ENCODE measurements at places on chromosomes 11 and 22. TPM values are rescaled to one million over a fixed set of nuclear protein-coding genes. Genes with fewer than 3 reads are reported as not detected.

TRIM6 gene
- 6.6 TPM for total RNA-seq

DNA sequence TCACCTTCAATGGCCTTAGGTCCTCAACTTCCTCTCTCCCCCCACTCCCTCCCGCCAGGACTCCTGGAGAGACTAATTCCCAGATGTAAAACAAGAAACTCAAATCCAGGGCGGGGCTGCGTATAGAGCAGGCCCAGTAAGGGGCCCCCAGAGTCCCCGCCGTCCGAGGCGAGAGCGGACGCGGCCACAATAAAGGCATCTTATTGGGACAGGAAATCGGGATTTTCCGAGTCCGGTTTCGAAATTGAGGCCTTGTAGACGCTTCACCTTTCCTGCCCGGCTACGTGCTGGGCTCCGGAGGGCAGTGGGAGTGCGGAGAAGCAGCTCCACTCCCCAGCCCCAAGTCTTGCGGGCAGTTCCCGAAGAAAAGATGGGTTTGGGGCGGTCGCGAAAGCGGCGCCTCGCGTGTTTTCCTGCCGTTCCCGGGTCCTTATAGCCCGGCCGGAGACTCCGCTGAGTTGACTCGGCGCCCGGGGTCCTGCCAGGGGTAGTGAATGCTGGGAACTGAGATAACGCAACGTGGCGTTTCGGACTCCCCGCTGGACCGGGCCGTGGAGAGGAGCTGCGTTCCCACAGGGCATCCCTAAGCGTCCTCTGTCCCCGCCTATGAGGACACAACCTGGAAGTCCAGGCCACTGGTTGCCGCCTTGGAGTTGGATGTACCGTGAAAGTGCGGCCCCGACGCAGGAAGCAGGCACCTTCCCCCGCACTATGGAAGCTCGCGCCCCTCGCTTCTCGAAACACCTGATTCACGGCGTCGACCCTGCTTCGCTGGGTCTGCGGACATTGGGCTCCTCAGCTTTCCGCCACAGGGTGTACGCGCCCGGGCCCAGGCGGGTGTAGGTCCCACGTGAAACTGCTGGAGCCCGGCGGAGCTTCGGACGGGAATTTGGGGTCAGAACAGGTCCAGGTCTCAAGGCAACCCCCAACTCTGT lies 4.8 kb upstream of the CHRM1 start:
- peaks cover 70% of the 10 kb centered on the region for H3K27me3 ChIP-seq
- DNase-seq: no peak
- no peaks in the 10 kb centered on the region for H3K36me3 ChIP-seq
- no peak overlapping the region for H3K27ac ChIP-seq

DNA sequence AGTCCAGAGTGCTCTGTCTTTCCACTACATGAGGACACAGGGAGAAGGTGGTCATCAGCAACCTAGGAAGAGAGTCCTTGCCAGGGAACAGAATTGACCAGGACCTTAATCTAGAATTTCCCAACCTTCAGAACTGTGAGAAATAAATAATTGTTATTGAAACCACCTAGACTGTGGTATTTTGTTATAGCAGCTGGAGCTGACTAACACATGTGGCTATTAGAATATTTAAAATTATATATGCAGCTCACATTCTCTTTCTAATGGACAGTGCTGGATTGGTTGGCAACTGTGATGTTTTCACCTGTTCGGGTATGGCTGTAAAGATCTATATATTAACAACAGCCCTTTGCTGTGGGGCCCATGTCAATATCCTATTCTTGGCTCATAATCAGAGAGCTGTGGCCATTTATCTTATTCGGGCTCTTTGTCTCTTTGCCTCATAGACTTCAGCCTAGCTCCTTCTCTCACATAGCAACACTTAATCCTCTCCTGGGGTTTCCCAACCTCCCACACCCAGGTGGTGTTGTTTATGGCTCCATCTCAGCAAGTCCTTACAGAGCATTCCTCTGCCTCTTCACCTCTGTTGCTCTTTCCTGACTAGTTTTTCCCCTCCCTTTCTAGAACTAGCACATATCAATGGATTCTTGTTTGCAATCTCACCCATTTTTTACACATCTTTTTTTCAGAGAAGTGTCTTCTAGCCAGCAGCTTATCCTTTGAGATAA lies 46.4 kb upstream of the AMOTL1 start:
- H3K4me3 ChIP-seq: no peak overlapping the region
- peak overlapping the region; percentile 50 for H3K27ac ChIP-seq
- H3K36me3 ChIP-seq: no peaks in the 10 kb centered on the region
- no peaks in the 10 kb centered on the region for H3K4me1 ChIP-seq
- no peaks in the 10 kb centered on the region for H3K27me3 ChIP-seq

GRCh38 chr11:8971196-8971923 lies 7.1 kb upstream of the TMEM9B start:
- H3K27me3 ChIP-seq: no peaks in the 10 kb centered on the region
- no peak overlapping the region for H3K27ac ChIP-seq
- H3K4me1 ChIP-seq: no peaks in the 10 kb centered on the region
- no peaks in the 10 kb centered on the region for H3K36me3 ChIP-seq
- no peak overlapping the region for H3K4me3 ChIP-seq
- DNase-seq: no peak

- no peak overlapping the region for H3K4me3 ChIP-seq
- no peaks in the 10 kb centered on the region for H3K36me3 ChIP-seq
- H3K27me3 ChIP-seq: no peaks in the 10 kb centered on the region
- H3K27ac ChIP-seq: peak overlapping the region; percentile 98
These were observed 2.6 kb upstream of the LTBP3 start for GRCh38 chr11:65560555-65561418.

MS4A6E gene
- total RNA-seq: not detected

DNA sequence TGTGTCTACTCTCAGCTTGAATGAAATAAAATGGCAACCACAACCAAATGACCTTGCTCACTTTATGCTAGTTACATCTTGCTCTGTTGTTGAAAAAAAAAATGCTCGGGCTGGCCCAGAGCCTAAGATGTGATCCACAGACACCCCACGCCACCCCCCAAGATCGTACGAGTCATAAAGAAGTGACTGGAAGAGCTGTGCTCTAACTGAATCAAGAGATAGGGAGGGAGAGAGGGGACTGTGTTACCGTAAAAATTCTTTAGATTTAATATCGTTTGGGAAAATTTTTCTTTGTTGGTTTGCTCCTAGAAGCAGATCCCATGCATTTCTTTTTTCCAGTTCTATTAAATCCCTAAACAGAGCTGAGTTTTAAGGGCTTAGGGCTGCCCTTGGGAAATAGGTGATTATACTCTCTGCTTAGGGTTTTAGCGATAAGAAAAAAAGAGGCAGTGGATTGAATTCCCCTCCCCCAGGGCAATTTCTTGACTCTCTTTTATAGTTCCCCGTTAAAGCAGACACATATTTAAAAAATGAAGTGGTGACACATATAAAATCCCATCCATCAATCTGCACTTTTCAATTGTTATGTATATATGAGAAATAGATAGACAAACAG lies 14.5 kb downstream of the MAML2 start:
- no peaks in the 10 kb centered on the region for H3K36me3 ChIP-seq
- H3K4me3 ChIP-seq: no peak overlapping the region
- no peak for DNase-seq

HORMAD2 gene
- not detected for total RNA-seq

GRCh38 chr11:117923773-117924172 lies 5.4 kb downstream of the TMPRSS13 start:
- no peak overlapping the region for H3K27ac ChIP-seq
- no peaks in the 10 kb centered on the region for H3K27me3 ChIP-seq
- no peaks in the 10 kb centered on the region for H3K36me3 ChIP-seq

GRCh38 chr11:36362902-36363301 lies 66.8 kb downstream of the PRR5L start:
- H3K36me3 ChIP-seq: no peaks in the 10 kb centered on the region
- no peak overlapping the region for H3K4me3 ChIP-seq
- no peaks in the 10 kb centered on the region for H3K27me3 ChIP-seq
- DNase-seq: no peak
- peaks cover 23% of the 10 kb centered on the region for H3K4me1 ChIP-seq

TMEM223 gene
- 31.9 TPM for total RNA-seq

DNA sequence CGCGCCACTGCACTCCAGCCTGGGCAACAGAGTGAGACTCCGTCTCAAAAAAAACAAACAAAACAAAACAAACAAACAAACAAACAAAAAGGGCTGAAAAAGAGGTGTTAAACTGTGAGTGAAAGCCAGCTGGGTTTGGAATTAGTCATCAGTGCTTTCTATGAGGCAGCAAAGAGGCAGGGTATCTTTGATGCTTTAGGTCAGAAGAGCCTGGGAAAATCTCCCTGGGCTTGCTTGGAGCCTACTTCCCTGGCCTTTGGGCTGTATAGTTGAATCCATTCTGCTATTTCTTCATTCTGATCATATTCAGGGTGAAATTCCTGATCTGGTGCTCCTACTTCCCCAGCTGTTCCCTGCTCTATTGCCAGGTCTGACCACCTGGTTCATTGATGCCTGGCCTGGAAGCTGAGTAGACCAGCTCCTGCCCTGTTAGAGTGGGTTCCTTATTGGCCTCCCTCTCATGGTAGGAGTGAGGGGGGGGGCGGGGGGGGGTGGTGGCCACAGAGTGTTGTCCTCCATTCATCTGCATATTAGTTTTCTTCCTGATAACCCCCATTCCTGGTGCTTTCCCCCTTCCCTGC lies 65.6 kb downstream of the INSC start:
- DNase-seq: no peak
- no peaks in the 10 kb centered on the region for H3K36me3 ChIP-seq
- H3K27ac ChIP-seq: no peak overlapping the region
- H3K4me3 ChIP-seq: no peak overlapping the region
- peaks cover 5% of the 10 kb centered on the region for H3K4me1 ChIP-seq
- H3K27me3 ChIP-seq: no peaks in the 10 kb centered on the region

DNA sequence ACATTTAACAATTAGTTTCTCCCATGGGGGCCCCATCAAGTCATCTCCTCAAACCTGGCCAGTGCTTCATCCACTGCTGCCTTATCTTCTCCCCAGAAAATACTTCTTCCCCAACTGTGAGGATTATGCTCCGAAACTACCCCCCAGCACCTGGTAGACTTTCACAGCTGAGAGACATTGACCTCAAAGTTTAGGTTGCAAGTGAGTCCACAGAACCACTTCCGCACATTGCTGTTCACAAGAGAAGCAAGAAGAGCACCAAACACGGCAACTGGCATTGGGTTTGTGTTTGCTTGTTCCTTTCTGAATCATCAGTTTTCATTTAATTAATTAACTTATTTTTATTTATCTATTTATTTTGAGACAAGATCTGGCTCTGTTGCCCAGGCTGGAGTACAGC lies 6.1 kb downstream of the MCHR1 start:
- no peak overlapping the region for H3K4me3 ChIP-seq
- DNase-seq: no peak
- peaks cover 3% of the 10 kb centered on the region for H3K27me3 ChIP-seq
- H3K4me1 ChIP-seq: peaks cover under 1% of the 10 kb centered on the region
- H3K36me3 ChIP-seq: no peaks in the 10 kb centered on the region
- no peak overlapping the region for H3K27ac ChIP-seq

GRCh38 chr11:36390963-36391471 lies 94.9 kb downstream of the PRR5L start:
- no peak overlapping the region for H3K27ac ChIP-seq
- no peaks in the 10 kb centered on the region for H3K4me1 ChIP-seq
- H3K36me3 ChIP-seq: no peaks in the 10 kb centered on the region
- no peak overlapping the region for H3K4me3 ChIP-seq

SCGB1D2 gene
- total RNA-seq: not detected

DNA sequence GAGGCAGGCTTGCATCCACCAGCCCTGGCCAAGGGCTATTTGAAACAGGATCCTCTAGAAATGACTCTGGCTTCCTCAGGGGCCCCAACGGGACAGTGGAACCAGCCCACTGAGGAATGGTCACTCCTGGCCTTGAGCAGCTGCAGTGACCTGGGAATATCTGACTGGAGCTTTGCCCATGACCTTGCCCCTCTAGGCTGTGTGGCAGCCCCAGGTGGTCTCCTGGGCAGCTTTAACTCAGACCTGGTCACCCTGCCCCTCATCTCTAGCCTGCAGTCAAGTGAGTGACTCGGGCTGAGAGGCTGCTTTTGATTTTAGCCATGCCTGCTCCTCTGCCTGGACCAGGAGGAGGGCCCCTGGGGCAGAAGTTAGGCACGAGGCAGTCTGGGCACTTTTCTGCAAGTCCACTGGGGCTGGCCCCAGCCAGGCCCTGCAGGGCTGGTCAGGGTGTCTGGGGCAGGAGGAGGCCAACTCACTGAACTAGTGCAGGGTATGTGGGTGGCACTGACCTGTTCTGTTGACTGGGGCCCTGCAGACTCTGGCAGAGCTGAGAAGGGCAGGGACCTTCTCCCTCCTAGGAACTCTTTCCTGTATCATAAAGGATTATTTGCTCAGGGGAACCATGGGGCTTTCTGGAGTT lies 13.3 kb downstream of the IL10RA start:
- H3K36me3 ChIP-seq: no peaks in the 10 kb centered on the region
- no peak for DNase-seq
- H3K27ac ChIP-seq: no peak overlapping the region
- H3K4me1 ChIP-seq: peaks cover 6% of the 10 kb centered on the region

- no peaks in the 10 kb centered on the region for H3K4me1 ChIP-seq
- no peak overlapping the region for H3K4me3 ChIP-seq
- DNase-seq: no peak
- H3K27ac ChIP-seq: no peak overlapping the region
These were observed 133.7 kb downstream of the CTTN start for GRCh38 chr11:70532066-70532440.

GRCh38 chr11:119361941-119362725 lies 15.6 kb upstream of the MFRP start:
- H3K27me3 ChIP-seq: no peaks in the 10 kb centered on the region
- no peaks in the 10 kb centered on the region for H3K36me3 ChIP-seq
- DNase-seq: no peak

- peak overlapping the region; percentile 59 for H3K4me3 ChIP-seq
- H3K36me3 ChIP-seq: no peaks in the 10 kb centered on the region
- peaks cover 17% of the 10 kb centered on the region for H3K4me1 ChIP-seq
These were observed 646 bp downstream of the NCAPD3 start for GRCh38 chr11:134223121-134223520.

- H3K36me3 ChIP-seq: no peaks in the 10 kb centered on the region
- DNase-seq: no peak
- H3K27me3 ChIP-seq: peaks cover 14% of the 10 kb centered on the region
- peaks cover 3% of the 10 kb centered on the region for H3K4me1 ChIP-seq
These were observed 2.2 kb downstream of the HTR3A start for GRCh38 chr11:113977071-113977490.

GRCh38 chr11:38252620-38253019 lies 1654.6 kb upstream of the RAG2 start:
- no peaks in the 10 kb centered on the region for H3K27me3 ChIP-seq
- no peaks in the 10 kb centered on the region for H3K36me3 ChIP-seq
- no peak overlapping the region for H3K4me3 ChIP-seq
- H3K4me1 ChIP-seq: no peaks in the 10 kb centered on the region
- H3K27ac ChIP-seq: no peak overlapping the region
- DNase-seq: no peak

GRCh38 chr22:23122992-23123803 lies 18.6 kb downstream of the RSPH14 start:
- H3K27ac ChIP-seq: no peak overlapping the region
- DNase-seq: no peak
- no peaks in the 10 kb centered on the region for H3K36me3 ChIP-seq

MYOD1 gene
- not detected for total RNA-seq

GRCh38 chr11:106813806-106814205 lies 204.5 kb downstream of the GUCY1A2 start:
- no peaks in the 10 kb centered on the region for H3K27me3 ChIP-seq
- H3K36me3 ChIP-seq: no peaks in the 10 kb centered on the region
- no peak overlapping the region for H3K27ac ChIP-seq
- H3K4me3 ChIP-seq: no peak overlapping the region
- no peaks in the 10 kb centered on the region for H3K4me1 ChIP-seq

GRCh38 chr22:32697331-32697995 lies 104.0 kb upstream of the TIMP3 start:
- H3K27me3 ChIP-seq: no peaks in the 10 kb centered on the region
- H3K27ac ChIP-seq: peak overlapping the region; percentile 36
- no peaks in the 10 kb centered on the region for H3K36me3 ChIP-seq
- peak; percentile 19 for DNase-seq

ZNRF3 gene
- 8.9 TPM for total RNA-seq

GRCh38 chr11:123238297-123238696 lies 43.2 kb upstream of the CLMP start:
- H3K4me3 ChIP-seq: no peak overlapping the region
- H3K4me1 ChIP-seq: peaks cover 9% of the 10 kb centered on the region
- H3K36me3 ChIP-seq: no peaks in the 10 kb centered on the region
- DNase-seq: peak; percentile 41

SMTNL1 gene
- not detected for total RNA-seq

Measured in hepatocyte (in vitro differentiated cells).